ENCODE measurements at places on chromosomes 16 and 17. TPM values are rescaled to one million over a fixed set of nuclear protein-coding genes. Genes with fewer than 3 reads are reported as not detected.

KRT28 gene
- total RNA-seq: not detected

CACNA1G gene
- 2.3 TPM for total RNA-seq

- no peaks in the 10 kb centered on the region for H3K36me3 ChIP-seq
- H3K27ac ChIP-seq: peak overlapping the region; percentile 93
- peaks cover 4% of the 10 kb centered on the region for H3K27me3 ChIP-seq
- peaks cover 12% of the 10 kb centered on the region for H3K4me1 ChIP-seq
- no peak for DNase-seq
These were observed 2.9 kb downstream of the SLC16A3 start for GRCh38 chr17:82231562-82232321.

DNA sequence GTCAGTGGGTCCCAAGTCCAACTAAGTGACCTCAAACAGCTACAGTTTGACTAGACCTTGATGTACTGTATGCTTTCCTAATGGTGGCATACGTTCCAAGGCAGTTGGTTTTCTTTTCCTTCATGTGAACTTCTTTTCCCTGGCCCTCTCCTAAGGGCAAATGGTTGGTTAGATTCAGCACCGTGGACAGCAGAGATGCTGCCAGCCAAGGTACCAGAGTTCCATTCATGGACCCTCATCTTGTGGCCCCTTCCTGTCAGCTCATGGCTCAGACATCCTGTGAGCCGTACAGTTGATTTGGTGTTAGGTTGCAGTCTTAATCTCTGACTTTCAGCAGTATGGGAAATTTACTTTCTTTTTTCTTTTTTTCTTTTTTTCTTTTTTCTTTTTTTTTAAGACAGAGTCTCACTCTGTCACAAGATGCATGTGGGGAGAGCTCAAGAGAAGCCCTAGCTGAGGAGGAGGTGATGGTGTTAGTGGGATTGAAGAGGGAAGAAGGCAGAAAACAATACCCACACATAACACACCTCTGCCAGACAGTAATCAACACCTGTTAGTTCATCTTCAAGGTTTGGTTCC, 122.4 kb downstream of the USP31 start:
- H3K4me1 ChIP-seq: no peaks in the 10 kb centered on the region
- H3K4me3 ChIP-seq: no peak overlapping the region
- H3K36me3 ChIP-seq: no peaks in the 10 kb centered on the region
- no peaks in the 10 kb centered on the region for H3K27me3 ChIP-seq
- no peak overlapping the region for H3K27ac ChIP-seq

- H3K27me3 ChIP-seq: no peaks in the 10 kb centered on the region
- no peak overlapping the region for H3K4me3 ChIP-seq
- no peak for DNase-seq
- H3K27ac ChIP-seq: no peak overlapping the region
- no peaks in the 10 kb centered on the region for H3K4me1 ChIP-seq
These were observed 317.0 kb downstream of the MAF start for GRCh38 chr16:79283578-79283977.

GRCh38 chr16:54957403-54958166, 26.9 kb downstream of the IRX5 start:
- H3K4me3 ChIP-seq: no peak overlapping the region
- DNase-seq: no peak
- H3K36me3 ChIP-seq: no peaks in the 10 kb centered on the region
- H3K4me1 ChIP-seq: no peaks in the 10 kb centered on the region
- H3K27ac ChIP-seq: no peak overlapping the region

- DNase-seq: no peak
- no peaks in the 10 kb centered on the region for H3K27me3 ChIP-seq
- H3K27ac ChIP-seq: no peak within 1 kb of the TSS
- H3K4me1 ChIP-seq: no peaks in the 10 kb centered on the region
- peak within 1 kb of the TSS; percentile 91 for H3K4me3 ChIP-seq
- H3K36me3 ChIP-seq: no peaks in the 10 kb centered on the region
These were observed at the start of gene CENPV for GRCh38 chr17:16353317-16354174. CENPV (minus strand) TSS chr17:16353469; CDS start chr17:16353436, 33 bp downstream.

DNA sequence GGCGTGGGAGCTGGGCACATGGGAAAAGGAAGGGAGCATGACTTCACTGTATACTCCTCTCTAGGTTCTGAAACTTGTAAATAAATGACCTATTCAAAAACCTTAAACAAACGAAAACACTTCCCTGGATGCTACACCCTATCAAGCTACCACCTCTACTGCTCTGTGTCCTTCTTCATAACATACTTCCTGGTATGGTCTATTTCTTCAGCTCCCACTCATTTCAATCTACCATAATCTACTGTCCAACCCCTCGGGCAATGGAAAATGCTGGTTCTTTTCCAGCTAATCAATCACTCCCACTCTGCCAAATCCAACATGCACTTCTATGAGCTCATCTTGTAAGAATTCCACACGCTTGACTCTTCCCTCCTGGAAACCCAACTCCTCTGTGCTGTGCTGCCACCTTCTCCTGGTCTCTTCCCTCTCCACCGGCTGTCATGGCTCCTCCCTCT, 42.4 kb downstream of the AMFR start:
- peak; percentile 39 for DNase-seq
- H3K27me3 ChIP-seq: no peaks in the 10 kb centered on the region
- peaks cover 6% of the 10 kb centered on the region for H3K36me3 ChIP-seq
- peak overlapping the region; percentile 70 for H3K27ac ChIP-seq

Data from breast epithelium (tissue), 4 donors.